ENCODE measurements at places on chromosomes 1 and 21.

DNA sequence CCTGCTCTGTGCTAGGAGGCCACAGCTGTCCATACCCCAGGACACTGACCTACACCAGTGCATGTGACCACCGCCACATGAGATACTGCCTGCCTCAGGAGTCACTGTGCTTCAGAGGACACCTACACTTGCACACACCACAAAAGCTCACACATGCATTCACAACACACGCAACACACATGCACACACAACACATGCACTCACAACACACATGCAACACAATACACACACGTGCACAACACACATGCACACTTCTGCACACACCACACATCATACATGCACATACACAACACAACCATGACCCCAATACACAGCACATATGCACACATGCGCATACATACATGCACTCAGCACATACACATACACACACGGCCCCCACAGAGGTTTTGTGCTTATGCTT lies 28.7 kb upstream of the BACE2 start:
- no peak for DNase-seq

DNA sequence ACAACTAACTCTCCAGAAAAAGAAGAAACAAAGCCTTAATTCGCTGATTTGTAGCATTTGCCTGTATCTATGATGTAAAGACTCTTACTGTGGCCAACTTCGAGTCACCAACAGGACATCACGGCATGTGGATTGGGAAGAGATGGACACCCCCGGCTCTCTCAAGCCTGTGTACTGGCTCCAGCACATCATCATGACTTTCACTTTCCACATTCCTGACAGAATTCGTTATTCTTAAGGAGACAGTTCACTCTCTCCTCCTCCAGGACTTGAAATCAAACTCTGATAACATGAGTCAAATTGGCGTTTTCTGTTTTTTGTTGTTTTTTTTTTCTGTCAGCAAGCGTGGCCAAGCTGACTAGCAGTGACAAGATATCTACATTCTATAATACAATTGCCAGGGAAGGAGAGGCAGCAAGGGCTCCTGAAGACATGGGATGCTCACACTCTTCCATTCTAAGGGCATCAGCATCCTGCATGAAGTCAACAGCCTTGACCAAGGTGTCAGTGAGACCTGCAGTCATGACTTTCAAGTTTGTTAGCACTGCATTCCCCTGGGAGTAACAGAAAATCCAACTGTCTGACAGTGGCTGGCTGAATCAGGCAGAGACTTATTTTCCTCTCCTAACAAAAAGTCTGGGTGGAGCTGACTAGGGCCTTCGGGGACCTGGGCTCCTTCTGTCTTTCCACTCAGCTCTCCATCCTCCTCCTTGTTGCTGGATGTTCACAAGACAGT lies 13.3 kb upstream of the TRAF3IP3 start:
- DNase-seq = peak; percentile 31

DNA sequence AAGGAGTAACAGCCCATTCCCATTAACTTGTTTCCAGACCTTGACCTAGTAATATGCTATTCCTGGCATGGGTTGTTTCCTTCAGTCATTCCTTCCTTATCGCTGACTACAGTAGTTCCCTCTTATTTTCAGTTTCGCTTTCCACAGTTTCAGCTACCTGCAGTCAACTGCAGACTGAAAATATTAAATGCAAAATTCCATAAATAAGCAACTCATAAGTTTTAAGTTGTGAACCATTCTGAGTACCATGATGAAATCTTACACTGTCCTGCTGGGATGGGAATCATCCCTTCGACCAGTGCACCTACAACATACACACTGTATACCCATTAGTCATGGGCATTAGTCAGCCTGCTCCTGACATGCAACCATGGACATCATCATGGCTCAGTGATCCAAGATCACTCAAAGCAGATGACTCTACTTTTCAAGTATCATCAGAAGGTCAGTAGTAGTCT lies 66.7 kb downstream of the CCDC30 start:
- peak; percentile 86 for DNase-seq

- DNase-seq = no peak
These were observed 198.3 kb upstream of the SAMSN1 start for GRCh38 chr21:14744368-14744767.

- no peak for DNase-seq
These were observed 47.2 kb downstream of the MORN1 start for GRCh38 chr1:2344121-2344681.
